NK-92 treated with Interleukin-12 subunit alpha and Interleukin-12 subunit beta, amount 100 ng/mL, for 24 hours (cell line): ENCODE measurements at places on chromosomes 5 and 9.

DNA sequence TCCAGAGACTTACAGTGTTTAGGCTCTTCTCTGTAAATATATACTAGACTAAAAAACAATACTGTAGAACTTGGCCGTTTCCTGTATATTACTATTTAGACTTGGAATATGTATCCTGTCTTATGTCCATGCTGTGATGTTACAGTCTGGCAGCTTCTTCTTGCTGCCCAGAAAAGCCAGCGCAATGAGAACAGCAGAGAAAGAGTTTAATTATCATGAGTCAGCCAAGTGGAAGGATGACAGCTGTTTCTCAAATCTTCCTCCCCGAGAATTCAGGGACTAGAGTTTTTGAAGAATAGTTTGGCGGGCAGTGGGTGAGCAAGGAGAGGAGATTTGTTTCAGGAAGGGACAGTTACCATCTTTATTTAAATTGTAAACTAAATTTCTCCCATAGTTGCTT is 37.5 kb downstream of the NAA35 start:
- DNase-seq = no peak

GRCh38 chr5:132797651-132798050 is 15.5 kb upstream of the SOWAHA start:
- DNase-seq = no peak

DNA sequence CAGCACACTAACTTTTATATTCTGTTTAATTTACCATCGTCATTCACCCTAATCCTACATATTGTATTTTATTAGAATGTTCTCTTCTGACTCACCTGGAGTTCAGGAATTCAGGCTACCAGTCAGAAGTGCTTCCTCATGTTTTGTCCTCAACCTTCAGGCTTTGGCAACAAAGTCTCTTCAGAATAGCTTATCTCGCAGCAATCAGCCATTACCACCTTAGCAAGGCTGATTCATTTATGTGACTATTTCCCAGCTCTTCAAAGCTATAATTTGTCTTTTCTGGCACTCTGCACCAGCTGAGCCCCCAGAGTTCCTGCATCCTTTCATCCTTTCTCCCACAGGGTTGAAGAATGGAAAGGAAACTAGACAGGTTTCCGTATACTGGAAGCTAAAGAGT is 365.5 kb upstream of the CDH18 start:
- no peak for DNase-seq

DNA sequence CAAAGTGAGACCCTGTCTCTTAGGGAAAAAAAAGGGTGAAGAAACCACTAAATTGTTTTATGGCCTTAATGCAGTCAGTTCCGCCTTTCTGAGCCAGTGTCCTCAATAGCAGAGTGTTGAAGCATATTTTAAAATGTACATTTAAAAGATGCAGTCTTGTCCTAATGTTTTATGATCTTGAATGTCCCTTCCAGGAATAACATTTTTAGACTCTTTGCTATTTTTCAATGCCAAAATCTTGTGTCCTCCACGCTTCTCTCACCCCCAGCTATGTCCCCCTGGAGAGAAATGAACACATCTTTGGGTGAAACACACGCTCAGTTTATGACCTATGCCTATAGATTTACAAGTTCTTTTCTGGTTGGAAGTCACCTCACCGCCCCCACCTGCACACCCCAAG is 69.8 kb downstream of the CSNK1A1 start:
- no peak for DNase-seq

- no peak for DNase-seq
Measured at GRCh38 chr9:126160067-126160853, 166.4 kb upstream of the MVB12B start.

DNA sequence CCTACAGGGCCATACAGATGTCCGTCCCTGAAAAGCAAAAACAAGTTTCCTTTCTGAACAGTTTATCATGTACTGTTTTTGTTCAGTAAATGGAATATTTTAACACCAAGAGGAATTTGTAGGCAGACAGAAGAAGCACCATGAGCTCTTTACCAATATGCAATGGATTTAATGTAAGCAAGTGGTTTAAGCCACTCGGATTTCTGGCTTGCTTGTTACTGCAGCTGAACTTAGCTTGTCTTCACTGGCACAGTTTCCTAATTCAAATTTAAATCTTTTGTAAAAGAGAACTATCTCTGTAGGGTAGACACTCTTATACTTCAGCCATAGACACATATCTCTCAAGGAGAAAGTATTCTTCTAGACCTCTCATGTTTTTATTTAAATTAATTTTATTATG is 12.7 kb upstream of the EBF1 start:
- no peak for DNase-seq

GRCh38 chr5:52743970-52744369 is 43.7 kb upstream of the ITGA1 start:
- peak; percentile 46 for DNase-seq

DNA sequence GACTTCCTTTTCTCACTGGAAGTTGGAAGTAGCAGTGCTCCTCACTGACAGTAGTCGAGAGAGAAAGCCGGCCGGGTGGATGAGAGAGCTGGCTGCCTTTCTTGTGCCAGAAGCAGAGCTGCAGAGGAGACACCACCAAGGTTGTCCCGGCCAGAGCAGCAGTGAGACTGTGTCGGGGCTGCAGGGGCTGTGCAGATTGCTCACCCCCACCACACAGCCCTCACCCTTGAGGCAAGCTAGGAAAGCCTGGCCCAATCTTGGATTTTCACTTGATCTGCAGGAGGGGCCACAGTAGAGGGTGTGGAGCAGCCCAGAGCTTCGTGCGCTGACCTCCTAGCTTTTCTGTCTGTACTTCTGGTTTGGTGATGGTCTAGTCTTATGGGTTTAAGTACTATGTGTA is 9.1 kb downstream of the OSMR start:
- no peak for DNase-seq

GRCh38 chr5:142829801-142830220 is 59.6 kb downstream of the ARHGAP26 start:
- no peak for DNase-seq
